ENCODE measurements at places on chromosomes 13 and 19.

GRCh38 chr13:91123456-91124127 lies 223.9 kb upstream of the MIR17HG start:
- DNase-seq, result peak; percentile 44

DNA sequence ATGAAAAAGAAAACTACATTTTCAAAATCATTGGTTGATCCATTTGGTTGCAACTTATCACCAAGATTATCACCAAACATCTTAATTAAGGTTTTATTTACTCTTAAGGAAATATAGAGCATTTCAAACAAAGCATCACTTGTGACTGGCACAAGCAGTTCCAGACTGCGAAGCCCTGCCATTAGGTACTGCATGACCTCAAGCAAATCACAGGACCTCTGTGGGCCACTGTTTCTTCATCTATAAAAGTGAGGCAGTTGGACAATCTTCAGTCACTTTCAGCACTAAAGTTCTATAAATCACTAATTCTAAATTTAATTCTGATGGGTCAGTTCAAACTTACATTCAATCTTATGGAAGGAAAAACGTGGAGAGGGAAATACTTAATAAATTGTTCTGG lies 2.0 kb downstream of the ELF1 start:
- DNase-seq, result peak; percentile 83

DNA sequence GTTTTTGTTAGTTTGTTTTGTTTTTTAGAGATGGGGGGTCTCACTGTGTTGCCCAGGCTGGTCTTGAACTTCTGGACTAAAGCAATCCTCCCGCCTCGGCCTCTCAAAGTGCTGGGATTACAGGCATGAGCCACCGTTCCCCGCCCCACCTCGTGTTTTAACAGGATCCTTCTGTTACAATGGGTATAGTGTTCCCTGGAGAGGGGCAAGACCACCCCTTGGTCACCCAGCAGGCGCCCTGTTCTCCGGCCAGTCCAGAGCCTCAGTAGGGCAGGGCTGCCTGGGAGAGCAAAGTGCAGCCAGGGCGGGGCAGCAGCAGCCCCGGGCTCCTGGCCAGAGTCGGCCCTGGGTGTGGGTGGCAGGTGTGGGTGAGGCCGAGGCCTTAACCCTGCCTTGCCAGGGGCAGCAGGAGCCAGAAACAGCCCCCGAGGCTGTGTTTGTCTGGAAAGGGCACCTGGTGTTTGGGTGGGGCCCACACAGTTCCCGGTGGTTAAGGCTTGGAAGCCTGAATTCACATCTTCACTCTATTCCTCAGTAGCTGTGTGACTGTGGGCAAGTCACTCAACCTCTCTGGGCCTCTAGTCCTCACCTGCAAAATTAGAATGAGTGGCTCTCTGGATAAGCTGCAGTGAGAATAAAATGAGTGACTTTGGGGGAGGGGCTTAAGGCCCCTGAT lies 7.2 kb downstream of the VASP start:
- no peak for DNase-seq

DNA sequence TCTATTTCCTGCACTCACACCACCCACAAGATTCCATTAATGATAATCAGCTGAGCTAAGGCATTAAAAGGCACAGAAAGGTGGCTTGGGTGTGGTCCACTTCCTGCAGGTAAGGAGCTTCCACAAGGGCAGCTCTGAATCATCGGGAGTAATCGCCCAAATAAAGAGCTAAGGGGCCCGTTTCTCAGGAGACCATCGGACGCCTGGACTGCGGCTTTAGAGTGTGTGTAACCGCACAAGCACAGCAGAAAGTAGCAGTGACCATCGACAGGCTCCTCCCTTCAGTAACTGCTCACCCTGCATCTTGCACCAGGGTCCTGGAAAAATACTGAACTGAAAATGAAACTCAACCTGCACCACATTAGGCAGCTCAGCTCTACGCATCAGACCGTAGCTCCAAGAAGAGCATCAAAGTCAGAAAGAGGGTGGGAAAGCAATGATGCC lies 6.0 kb downstream of the STK24 start:
- DNase-seq, result peak; percentile 76

GRCh38 chr13:89066868-89067466 lies 1395.8 kb downstream of the SLITRK5 start:
- DNase-seq, result peak; percentile 61

DNA sequence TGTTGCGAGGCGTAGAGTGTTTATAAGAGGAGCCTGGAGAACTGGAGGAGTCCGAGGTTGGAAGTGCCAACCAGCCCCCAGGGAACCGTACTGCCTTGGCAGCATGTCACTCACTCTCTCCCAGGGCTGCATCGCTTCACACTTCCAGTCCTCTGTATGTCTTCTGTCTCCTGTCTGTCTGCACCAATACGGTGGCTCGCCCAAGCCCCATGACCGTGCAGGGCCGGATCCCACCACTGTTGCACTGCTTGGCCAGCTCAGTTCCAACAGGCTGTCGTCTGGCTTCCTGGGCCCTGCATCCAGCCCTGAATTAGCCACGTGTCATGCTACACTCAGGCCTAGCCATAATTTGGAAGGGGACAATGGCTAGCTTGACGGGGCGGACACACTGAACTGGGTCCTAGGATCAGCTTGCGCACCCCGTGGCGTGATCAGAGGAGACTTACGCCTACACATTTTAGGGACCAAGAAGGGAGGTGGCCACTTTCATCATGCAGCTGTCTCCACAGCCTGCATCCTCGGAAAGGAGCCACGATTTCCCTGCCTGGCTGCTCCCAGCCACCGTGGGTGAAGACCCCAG lies 147.1 kb downstream of the URI1 start:
- no peak for DNase-seq

- no peak for DNase-seq
These were observed 7.5 kb downstream of the DYRK1B start for GRCh38 chr19:39826311-39826945.

GRCh38 chr13:20363172-20363571 lies 131.1 kb upstream of the GJB6 start:
- no peak for DNase-seq

DNA sequence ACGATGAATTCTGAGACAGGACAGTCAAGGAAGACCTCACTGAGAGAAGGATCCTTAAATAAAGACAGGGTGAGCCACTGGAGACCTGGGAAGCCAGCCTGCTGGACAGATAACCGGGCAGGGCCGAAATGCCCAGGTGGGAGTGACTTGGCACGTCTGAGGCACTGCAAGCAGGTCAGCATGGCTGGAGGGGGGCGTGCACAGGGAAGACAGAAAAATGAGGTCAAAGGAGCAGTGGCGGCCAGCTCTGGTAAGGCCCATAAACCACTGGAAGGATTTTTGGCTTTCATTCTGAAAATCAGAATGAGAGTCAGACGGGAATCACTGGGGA lies 5.8 kb upstream of the ATP1A3 start:
- DNase-seq, result no peak

- DNase-seq, result no peak
These were observed 22.0 kb downstream of the ELAVL1 start for GRCh38 chr19:7983286-7983950.

DNA sequence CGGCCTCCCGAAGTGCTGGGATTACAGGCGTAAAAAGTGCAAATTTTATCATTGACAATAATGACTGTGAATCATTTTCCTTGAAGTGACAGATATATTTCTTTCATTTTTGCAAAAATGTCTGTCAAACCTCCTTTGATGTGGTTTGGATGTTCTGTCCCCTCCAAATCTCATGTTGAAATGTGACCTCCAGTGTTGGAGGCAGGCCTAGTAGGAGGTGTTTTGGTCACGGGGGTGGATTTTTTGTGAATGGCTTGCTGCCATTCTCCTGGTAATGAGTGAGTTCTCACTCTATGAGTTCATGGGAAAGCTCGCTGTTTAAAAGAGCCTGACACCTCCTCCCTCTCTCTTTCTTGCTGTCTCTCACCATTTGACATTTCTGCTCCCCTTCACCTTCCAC lies 5.5 kb upstream of the SLC1A6 start:
- DNase-seq, result no peak

DNA sequence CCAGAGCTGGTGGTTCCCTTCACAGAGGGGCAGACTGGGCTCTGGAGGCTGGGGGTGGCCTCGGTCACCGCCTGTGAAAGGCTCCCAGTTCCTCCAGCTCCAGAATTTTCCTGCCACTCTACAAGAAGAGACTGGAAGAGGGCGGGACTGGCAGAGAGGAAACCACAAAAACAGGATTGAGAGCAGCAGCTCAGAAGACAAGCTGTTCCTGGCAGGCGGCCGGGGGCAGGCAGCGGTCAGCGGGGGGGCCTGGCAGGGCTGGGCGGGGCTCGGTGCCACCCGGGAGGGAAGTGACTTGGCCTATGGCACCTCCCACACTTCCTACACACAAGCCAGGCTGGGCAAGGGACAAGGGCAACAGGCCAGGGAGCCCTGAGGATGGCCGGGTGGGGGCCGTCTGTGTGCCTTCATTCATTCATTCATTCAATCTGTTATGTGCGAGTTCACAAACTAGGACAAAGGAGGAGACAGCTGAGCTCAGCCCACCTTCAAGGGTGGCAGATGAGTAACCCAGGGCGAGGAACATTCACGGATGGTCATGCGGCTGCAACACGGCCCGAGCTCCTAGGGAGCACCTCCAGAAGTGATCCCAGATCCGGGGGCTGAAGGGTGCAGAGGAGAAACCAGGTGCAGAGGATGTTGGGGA lies 16.9 kb upstream of the BTBD2 start:
- peak; percentile 85 for DNase-seq

DNA sequence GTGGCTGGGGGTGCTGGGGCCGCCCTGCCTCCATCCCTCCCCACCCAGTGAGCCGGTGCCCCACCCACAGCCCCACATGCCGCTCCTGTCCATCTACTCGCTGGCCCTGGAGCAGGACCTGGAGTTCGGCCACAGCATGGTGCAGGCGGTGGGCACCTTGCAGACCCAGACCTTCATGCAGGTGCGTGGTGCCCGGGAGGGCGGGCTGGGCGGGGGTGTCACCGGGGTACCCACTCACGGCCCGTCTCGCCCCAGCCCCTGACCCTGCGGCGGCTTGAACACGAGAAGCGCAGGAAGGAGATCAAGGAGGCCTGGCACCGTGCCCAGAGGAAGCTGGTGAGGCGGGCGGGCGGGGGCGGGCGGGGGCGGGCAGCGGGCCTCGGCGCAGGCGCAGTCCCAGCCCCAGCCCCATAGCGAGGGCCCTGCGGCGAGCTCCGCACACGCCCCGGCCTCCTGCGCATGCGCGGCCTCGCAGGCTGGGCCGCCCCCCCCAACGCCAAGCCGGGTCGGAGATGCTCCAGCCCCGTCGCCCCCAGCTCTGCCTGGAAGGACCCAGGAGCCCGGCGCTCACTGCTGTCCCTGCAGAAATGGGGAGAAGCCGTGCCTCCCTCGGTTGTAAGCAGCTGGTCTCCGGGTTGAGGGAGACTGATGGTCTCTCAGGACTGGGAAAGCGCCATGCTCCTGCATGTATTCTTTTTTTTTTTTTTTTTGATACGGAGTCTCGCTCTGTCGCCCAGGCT lies 7.7 kb downstream of the ARHGAP45 start:
- DNase-seq, result peak; percentile 68

- no peak for DNase-seq
These were observed 61.4 kb downstream of the MICU2 start for GRCh38 chr13:21542563-21542962.

GRCh38 chr19:32287811-32288227 lies 57.6 kb upstream of the ZNF507 start:
- peak; percentile 33 for DNase-seq

GRCh38 chr19:50449236-50449899 lies 16.7 kb downstream of the MYBPC2 start:
- DNase-seq, result no peak

DNA sequence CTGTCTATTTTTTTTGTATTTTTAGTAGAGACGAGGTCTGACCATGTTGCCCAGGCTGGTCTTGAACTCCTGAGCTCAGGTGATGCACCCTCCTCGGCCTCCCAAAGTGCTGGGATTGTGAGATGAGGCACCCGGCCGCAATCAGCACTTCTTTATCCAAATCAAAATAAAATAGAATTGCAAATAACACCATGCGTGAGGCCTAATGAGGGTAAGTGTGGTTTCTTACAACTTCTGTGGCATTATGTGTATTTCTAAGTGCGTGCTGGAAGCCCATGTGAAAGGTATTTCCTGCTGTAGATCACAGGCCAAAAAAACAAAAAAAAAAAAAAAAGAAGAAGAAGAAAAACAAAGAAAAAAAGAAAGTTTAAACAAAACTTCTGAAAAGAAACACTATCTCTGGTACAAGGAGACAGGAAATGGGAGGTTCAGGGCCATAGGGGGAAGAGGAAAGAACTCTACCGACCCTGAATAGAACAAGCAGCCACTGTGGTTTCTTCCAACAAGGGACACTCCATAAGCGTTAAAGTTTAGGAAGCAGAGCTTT lies 3.0 kb upstream of the GRAMD1A start:
- DNase-seq, result no peak

DNA sequence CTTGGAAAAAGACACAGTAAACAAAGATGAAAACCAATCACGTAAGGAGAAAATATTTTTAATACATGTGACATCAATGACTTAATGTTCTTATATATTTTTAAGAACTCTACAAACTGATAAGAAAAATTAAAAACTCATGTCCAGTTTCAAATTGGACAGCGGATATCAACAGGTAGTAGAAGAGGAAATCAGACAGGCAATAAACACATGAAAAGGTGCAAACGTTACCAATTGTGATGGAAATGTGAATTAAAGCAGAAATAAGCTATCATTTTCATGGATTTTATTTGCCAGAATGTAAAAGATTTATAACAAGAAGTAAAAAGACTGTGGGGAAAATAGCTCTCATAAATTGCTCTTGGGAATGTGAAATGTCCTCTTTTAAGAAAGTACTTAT lies 382.3 kb downstream of the DLEU7 start:
- DNase-seq, result no peak

DNA sequence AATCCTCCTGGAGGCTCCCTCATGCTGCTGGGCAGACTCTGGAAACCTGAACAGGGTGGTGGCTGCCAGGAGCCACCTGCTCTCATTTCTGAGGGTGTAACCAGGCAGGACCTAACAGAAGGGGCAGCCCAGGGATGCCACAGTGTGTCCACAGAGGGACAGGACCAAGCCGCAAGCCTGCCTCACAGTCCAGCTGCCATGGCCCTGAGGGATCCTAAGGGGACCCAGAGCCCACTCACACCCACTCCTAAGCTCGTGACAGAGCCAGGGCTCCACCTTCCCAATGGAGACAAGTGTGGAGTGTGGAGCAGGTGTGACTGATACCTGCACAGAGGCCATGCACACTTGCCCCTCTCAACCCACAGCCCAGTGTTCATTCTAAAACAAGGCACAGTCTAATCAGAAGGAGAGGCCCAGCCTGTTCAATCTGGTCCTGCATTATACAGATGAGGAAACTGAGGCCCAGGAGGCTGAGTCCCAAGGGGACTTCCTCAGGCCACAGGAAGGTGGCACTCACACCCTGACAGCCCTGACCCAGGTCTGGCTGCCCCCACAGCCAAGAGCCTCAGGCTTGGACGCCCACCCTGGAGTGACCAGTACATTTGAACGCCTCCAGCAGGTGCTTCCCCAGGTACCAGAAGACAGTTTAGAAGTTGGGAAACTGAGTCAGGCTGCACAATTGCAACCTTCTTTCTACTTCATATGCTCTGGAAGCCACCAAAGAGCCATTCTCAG lies 220.1 kb downstream of the TUBA3C start:
- DNase-seq, result no peak

DNA sequence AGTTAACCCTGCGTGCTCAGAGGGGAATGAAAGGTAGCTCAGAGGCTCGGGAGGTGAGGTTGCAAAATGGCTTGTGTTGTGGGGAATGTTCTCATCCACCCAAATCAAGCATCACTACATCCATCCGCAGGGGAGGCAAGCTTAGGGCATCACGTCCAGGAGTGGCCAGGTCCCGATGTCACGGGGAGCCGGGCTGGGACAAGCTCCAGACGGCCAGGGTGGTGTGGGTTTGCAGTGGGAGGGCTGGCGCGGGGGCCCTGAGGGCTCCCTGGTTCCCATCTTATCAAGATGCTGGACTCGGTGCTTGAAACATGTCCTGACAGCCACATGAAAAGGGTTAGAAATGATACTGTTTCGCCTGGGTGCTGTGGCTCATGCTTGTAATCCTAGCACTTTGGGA lies 25.8 kb downstream of the EPN1 start:
- no peak for DNase-seq
